Hematopoietic multipotent progenitor cell treated with erythropoietin and hydrocortisone succinate and interleukin-3 and kit ligand, for 4 days (in vitro differentiated cells): ENCODE measurements at places on chromosomes 6 and 20.

GRCh38 chr6:9504191-9504590 lies 910.7 kb downstream of the TFAP2A start:
- no peak for DNase-seq

GRCh38 chr20:50821994-50822393 lies 27.1 kb downstream of the BCAS4 start:
- no peak for DNase-seq

- no peak for DNase-seq
Measured at GRCh38 chr6:68159433-68159832, 475.6 kb upstream of the ADGRB3 start.

- DNase-seq: no peak
Measured at GRCh38 chr20:61960836-61961235, 104.8 kb downstream of the TAF4 start.

DNA sequence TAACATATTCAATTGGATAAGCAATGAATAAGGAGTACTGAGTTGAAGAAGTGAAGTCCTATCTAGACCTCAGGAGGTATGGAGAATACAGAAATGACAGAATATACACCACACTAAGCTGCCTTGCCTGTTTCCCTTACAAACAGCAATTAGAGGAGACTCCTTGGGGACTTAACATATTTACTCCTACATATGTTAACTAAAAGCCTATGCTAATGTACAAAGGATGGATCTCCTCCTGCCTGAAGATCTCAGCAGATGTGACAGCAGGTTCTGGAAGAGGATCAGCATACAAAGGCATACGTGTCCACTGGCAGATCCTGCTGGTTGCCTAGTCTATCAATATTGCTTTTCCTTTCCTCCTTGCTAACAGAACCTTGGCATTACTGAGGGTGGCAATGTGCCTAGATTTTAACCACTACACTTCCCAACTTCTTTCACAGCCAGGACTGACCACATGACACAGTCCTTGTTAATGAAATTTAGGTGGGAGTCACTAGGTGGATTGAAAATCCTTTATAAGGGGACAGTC lies 29.6 kb downstream of the PRKN start:
- DNase-seq: no peak

- DNase-seq: peak; percentile 86
Measured at GRCh38 chr6:18269253-18269652, 4.9 kb upstream of the DEK start.

DNA sequence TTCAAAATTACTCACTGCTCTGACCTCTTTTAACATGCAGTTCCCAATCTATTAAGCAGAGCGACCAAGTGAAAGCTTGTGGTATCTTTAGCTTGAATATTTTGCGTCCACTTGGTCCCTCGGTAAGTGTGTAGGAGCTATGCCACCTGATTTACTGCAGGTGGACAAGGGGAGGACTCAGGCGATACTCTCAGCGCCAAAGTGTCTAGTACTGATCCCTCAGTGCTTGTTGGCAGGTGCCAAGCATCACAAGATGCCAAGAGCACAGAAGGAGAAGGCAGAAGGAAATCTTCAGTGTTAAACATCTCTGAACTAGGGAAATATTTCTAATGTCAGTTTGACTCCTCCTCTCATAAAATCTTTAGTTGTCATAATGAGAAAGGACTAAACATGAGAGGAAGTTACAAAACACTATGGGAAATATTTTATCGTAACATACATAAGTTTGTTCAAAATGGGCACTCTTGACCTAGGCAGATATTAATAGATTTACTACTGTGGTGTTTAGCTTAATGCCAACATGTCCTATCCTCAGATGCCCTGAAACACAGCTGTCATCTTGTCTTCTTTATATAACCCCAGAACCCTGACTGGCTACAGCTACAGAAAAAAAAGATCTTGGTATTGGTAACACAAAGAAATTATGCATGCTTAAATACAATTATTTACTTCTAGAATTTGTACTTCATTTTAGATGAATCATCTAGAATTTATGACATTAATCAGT lies 19.5 kb downstream of the NHLRC1 start:
- no peak for DNase-seq

DNA sequence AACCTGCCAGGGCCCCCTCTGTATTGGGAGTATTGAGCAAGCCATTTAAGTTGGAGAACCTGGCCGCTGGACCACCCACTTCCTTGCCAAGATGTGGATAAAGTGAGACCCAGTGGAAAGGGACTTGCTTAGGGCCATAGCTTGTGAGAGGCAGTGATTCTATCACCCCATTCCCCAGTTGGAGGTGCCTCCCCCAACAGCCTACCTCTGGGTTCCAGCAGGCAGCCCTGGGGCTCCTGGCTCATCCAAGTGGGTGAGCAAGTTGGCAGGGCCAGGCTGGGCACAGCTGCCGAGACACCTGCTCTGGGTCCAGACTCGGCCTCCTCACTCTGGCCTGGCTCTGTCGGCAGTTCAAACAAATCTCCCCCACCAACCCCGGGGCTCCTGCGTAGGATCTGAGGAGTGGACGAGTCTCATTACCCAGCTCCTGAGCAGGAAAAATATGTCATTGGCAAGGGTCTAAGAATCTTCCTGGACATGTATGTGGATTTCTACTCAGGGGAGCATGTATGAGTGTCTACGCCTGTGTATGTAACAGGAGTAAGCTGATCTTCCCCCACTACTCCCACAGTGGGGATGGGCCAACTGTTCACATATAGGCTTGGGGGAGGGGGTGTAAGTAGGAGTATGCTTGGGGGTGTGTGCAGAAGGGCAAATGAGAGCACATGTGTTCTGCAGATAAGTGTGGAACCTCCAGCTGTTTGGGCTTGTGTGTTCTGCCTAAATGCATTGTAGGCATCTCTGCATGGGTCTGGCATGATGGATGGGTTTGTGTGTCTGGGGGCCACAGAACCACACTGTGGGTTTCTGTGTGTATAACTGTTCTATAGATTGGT lies 1.9 kb downstream of the ID1 start:
- DNase-seq: peak; percentile 91
